ENCODE measurements at places on chromosomes 11 and 22. TPM values are rescaled to one million over a fixed set of nuclear protein-coding genes. Genes with fewer than 3 reads are reported as not detected.

DNA sequence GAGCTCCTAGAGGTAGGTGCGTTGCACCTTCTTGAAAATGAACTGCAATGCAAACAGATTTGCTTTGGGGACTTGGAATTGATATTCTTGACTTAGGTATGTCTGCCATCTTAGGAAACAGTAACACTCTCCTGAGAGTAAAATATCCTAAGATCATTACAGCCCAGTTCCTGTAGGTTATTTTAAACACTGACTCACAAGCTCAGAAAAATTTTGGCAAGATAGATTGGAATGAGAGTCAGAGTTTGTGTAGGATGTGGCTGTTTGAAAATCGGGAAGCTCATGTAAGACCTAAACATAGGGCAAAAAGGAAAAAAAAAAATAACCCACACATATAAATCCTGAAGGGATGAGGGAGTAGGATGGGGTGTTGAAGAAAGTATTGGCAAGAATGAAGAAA is 377.0 kb upstream of the LRRC4C start:
- DNase-seq, result no peak
- no peak overlapping the region for H3K4me3 ChIP-seq
- no peaks in the 10 kb centered on the region for H3K27me3 ChIP-seq

DNA sequence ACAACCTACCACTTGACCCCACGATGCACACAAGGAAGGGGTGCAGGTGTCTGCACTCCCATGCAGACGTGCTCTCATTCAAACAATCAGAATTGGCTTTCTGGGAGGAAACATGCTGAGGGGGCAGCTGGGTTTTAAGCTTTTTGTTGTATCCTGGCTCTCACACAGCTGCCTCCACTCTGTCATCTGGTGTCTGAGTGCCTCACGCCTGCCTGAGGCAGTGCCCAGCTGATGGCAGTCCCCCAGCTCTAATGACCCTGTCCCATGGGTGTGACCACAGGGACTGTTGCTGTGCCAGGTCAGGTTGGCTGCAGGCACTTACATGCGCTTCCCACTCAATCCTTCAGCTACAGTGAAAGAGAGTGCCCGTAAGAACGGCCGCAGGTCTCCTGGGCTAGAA is 53.7 kb downstream of the ARFGAP3 start:
- DNase-seq, result no peak
- H3K27ac ChIP-seq, result no peak overlapping the region
- no peak overlapping the region for H3K4me3 ChIP-seq
- H3K36me3 ChIP-seq, result peaks cover 41% of the 10 kb centered on the region

CASP1 gene
- total RNA-seq, result 1.1 TPM

- H3K27me3 ChIP-seq, result no peaks in the 10 kb centered on the region
- peak overlapping the region; percentile 62 for H3K4me3 ChIP-seq
- peaks cover 64% of the 10 kb centered on the region for H3K4me1 ChIP-seq
- no peak for DNase-seq
- peak overlapping the region; percentile 68 for H3K27ac ChIP-seq
Observed at GRCh38 chr11:86064220-86064803, 4.6 kb downstream of the PICALM start.

GRCh38 chr22:46356496-46357480 is 21.3 kb downstream of the TRMU start:
- DNase-seq, result no peak
- H3K27me3 ChIP-seq, result no peaks in the 10 kb centered on the region
- peaks cover 6% of the 10 kb centered on the region for H3K4me1 ChIP-seq
- H3K36me3 ChIP-seq, result peaks cover 20% of the 10 kb centered on the region

DNA sequence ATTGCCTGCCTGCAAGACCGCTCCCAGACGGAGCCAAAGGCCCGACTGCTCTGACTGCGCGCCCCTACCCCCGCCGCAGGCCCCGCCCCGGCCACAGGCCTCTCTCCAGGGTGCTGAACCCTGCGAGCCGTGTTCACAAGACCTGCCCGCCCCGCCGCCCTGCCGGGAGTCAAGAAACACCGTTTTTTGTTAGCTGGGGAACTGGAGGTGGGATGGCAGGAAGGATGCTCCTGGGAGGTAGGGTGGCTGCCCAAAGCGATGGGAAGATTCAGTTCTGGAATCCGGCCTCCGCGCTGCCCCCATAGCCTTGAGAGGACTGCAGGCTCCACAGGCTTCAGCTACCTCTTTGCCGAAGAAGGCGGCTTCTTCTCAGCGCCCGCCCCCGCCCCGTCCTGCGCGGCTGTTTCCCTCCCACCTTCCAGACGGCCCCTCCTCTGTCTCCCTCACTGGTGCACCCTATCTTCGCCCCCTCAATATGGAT is 2.7 kb upstream of the PDE2A start:
- H3K4me1 ChIP-seq, result peaks cover 2% of the 10 kb centered on the region
- DNase-seq, result peak; percentile 87
- no peak overlapping the region for H3K4me3 ChIP-seq
- H3K27me3 ChIP-seq, result peaks cover 75% of the 10 kb centered on the region
- no peak overlapping the region for H3K27ac ChIP-seq
- H3K36me3 ChIP-seq, result no peaks in the 10 kb centered on the region

- H3K27ac ChIP-seq, result peak within 1 kb of the TSS; percentile 70
- peaks cover 5% of the 10 kb centered on the region for H3K36me3 ChIP-seq
- peak within 1 kb of the TSS; percentile 65 for H3K4me3 ChIP-seq
- H3K27me3 ChIP-seq, result no peaks in the 10 kb centered on the region
- no peak for DNase-seq
Observed at GRCh38 chr11:7672960-7673723, at the start of gene CYB5R2. CYB5R2 (minus strand) TSS chr11:7673500; CDS start chr11:7672825, 675 bp downstream.

GRCh38 chr11:29527391-29527936 is 489.4 kb downstream of the KCNA4 start:
- DNase-seq, result no peak
- H3K27ac ChIP-seq, result no peak overlapping the region
- no peaks in the 10 kb centered on the region for H3K27me3 ChIP-seq
- no peak overlapping the region for H3K4me3 ChIP-seq
- H3K36me3 ChIP-seq, result no peaks in the 10 kb centered on the region

OR52I2 gene
- not detected for total RNA-seq

RBM7 gene
- 36.9 TPM for total RNA-seq

DNA sequence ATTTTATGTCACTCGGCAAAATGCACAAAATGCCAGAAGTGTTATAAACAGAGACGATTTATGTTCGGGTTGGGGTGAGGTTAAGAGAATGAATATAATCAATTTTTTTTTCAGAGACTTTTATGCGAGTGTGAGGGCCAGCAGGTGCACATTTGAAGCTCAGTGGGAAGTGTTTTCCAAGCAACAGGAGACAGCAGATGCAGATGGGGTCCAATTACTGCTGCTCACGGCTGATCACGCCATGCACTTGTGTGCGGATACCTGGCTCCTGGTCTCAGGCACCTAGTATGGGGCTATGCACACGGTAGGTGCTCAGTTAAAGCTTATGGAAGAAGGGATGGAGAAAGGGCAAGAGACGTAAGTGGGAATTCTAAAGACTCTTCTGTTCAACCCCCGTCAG is 249.1 kb downstream of the MIAT start:
- no peak overlapping the region for H3K27ac ChIP-seq
- DNase-seq, result no peak
- H3K36me3 ChIP-seq, result no peaks in the 10 kb centered on the region
- H3K4me3 ChIP-seq, result no peak overlapping the region
- no peaks in the 10 kb centered on the region for H3K27me3 ChIP-seq
- H3K4me1 ChIP-seq, result peaks cover 21% of the 10 kb centered on the region

DNA sequence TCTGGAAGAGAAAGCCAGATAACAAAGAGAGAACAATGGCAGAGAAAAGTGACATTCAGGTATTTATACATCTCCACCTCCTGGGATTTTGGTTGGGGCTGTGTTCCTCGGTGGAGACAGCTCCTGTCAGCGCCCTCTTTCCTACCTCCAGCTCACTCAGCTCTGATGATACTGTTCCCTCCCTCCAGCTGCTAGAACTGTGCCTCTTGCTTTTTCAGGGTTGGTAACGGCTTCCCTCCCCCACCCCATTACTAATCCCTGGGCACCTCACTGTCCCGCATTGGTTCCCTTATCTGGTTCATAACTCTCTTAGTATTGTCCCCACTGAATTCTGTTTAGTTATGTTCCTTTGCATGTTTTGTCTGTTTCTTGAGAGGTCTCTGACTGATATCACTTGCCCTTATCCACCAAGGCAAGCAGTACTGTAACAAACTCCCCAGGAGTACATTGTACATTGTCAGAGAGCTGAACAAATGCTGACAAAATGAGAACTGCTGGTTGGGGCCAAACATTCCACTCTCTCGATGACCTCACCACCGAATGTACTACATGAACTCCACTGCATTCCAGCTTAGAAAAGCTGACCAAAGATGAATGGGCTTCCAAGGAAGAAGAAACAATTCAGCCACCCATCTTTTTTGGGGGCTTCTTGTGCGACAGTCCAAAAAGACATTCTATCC is 5.7 kb upstream of the FBXO3 start:
- no peak for DNase-seq
- peak overlapping the region; percentile 2 for H3K27ac ChIP-seq
- no peaks in the 10 kb centered on the region for H3K36me3 ChIP-seq

ADAMTS8 gene
- total RNA-seq, result 0.19 TPM

POTEH gene
- total RNA-seq, result not detected

- DNase-seq, result no peak
- H3K4me3 ChIP-seq, result no peak overlapping the region
- no peaks in the 10 kb centered on the region for H3K27me3 ChIP-seq
- no peaks in the 10 kb centered on the region for H3K36me3 ChIP-seq
Observed at GRCh38 chr11:58028687-58029411, 1.9 kb upstream of the OR6Q1 start.

- H3K27ac ChIP-seq, result no peak overlapping the region
- H3K4me3 ChIP-seq, result no peak overlapping the region
- H3K36me3 ChIP-seq, result peaks cover 3% of the 10 kb centered on the region
- no peak for DNase-seq
Observed at GRCh38 chr11:64793271-64794160, 9.5 kb downstream of the MAP4K2 start.

- DNase-seq, result no peak
- no peak overlapping the region for H3K27ac ChIP-seq
- no peak overlapping the region for H3K4me3 ChIP-seq
- H3K4me1 ChIP-seq, result peaks cover 13% of the 10 kb centered on the region
Observed at GRCh38 chr22:19052941-19053541, 69.2 kb downstream of the DGCR2 start.

DNA sequence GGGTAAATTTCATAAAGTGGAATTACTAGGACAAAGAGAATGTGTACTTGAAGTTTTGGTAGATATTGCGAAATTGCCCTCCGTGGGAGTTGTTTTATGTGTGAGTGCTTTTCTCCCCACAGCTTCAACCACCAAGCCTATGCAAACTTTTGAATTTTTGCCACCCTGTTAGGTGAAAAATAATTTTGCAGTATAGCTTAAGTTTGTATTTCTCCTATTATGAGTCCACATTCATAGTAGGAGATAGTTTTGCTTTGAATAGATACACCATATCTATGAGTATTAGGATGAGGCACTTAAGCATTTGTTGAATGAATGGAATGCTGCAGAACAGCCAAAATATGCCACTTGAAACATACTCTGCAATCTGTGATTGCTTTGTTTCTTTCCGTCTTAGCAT is 43.6 kb downstream of the UVRAG start:
- H3K27me3 ChIP-seq, result no peaks in the 10 kb centered on the region
- H3K4me3 ChIP-seq, result no peak overlapping the region
- no peak overlapping the region for H3K27ac ChIP-seq
- H3K36me3 ChIP-seq, result peaks cover 14% of the 10 kb centered on the region
- DNase-seq, result no peak

- peaks cover 11% of the 10 kb centered on the region for H3K4me1 ChIP-seq
- no peaks in the 10 kb centered on the region for H3K27me3 ChIP-seq
- no peak overlapping the region for H3K27ac ChIP-seq
- H3K4me3 ChIP-seq, result no peak overlapping the region
- no peak for DNase-seq
Observed at GRCh38 chr22:26561756-26562417, 28.0 kb downstream of the TPST2 start.

DNA sequence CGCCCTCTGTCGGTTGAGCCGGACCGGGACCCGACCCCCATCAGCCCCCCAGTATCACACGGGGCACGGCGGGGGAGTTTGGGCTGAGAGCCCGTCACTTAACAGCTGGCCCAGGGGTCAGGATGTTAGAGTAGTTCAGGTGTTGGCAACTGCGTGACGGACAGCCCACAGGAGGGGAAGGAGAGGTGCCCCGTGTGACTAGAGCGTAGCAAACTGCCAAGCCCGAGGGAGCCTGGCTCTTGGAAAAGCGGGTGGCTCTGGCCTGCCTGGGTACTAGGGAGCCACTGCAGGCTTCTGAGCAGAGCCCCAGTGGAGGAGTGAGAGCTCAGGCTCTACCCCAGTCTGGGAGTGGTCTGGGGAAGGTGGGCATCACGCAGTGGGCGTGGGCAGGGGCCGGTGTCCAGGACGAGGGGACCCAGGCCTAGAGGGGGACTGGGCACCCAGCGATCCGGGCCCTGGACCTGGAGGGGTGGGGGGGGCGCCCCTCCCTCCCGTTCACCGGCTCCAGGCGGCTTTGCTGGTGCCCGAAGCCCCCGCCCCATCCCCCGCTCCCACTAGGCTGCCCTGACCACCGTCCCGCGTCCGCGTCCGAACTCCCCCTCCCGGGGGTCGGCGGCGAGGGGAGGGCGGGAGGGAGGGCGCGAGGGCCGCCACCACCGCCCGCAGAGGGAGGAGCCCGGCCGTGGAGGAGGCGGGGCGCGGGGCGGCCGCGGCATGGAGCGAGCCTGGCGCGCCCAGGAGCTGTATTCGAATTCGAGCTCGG is 24.4 kb downstream of the SHANK3 start:
- no peak overlapping the region for H3K27ac ChIP-seq
- DNase-seq, result no peak
- no peaks in the 10 kb centered on the region for H3K36me3 ChIP-seq

ART1 gene
- total RNA-seq, result not detected

MMP27 gene
- total RNA-seq, result not detected

USH1C gene
- not detected for total RNA-seq

DNA sequence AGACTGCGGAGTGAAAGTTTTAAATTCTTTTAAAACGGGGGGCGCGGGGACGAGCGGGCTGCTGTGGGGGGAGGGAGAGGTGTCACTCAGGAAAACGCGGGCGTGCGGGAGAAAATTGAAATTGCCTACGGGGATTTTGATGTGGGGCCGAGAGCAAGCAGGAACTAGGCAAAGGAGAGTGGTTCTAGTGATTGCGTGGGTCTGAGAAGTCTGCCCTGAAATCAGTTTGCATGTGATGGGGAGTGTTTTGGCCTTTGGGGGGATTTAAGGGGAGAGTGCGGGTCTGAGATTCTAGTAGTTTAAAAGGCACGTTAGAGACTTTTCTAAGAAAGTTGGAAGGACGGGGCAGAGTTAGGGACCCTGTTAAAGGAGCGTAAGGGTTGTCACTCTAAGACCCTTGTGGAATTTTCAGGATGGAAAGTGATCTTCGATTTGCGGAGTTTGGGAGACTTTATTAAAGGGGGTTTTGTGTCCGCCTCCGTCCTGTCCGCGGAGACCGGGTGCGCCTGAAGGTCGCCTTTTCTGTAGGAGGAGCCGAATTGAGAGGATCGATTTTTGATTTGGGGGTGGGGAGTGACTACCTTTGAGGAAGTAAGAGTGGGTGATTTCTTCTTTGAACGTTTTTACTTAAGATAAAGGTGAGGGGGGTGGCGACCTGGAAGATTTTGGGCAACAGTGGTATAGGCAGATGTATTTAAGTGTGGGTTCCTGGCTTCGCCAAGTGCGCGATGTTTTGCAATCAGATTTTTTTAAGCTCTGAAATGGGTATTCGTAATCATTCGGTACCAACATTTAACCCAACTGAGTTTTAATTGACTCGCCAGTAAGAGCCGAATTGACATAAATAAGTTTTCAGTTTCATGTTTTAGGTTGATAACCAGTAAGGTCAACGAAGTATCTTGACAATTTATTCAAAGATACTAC is 1.1 kb downstream of the EED start:
- no peak overlapping the region for H3K27ac ChIP-seq
- peaks cover 35% of the 10 kb centered on the region for H3K4me1 ChIP-seq
- H3K27me3 ChIP-seq, result peaks cover 18% of the 10 kb centered on the region
- H3K4me3 ChIP-seq, result no peak overlapping the region
- no peaks in the 10 kb centered on the region for H3K36me3 ChIP-seq
